ENCODE measurements at places on chromosomes 5 and 9. TPM values are rescaled to one million over a fixed set of nuclear protein-coding genes. Genes with fewer than 3 reads are reported as not detected.

Gene SPINK6
- not detected for total RNA-seq

Gene FCN2
- total RNA-seq: not detected

Gene ADGRV1
- under 0.01 TPM for total RNA-seq

Gene FAM13B
- total RNA-seq: 15.1 TPM

Gene RC3H2
- 58.4 TPM for total RNA-seq

Gene LURAP1L
- total RNA-seq: 6.1 TPM

DNA sequence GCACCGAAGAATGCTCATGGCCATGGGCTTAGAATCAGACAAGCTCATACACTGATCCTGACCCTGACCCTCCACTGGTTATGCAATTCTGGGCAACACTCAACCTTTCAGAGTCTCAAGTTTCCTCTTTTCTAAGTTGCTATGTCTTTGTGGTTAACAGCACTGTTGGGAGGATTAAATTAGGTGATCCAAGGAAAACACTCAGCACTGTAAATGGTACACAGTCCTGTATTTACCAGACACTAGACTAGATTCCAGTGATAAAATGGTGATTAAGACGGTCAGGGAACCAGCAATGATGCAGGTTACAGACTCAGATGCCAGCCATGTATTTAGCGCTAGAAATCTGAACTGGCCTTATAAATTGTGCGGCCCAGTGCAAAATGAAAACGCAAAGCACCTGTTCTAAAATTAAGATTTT, 8.1 kb downstream of the ARL15 start:
- peak; percentile 37 for DNase-seq
- H3K4me1 ChIP-seq: no peaks in the 10 kb centered on the region
- no peak overlapping the region for H3K27ac ChIP-seq
- H3K36me3 ChIP-seq: no peaks in the 10 kb centered on the region
- H3K27me3 ChIP-seq: no peaks in the 10 kb centered on the region
- no peak overlapping the region for H3K4me3 ChIP-seq

GRCh38 chr5:155772009-155772662, 554.8 kb upstream of the SGCD start:
- no peak for DNase-seq
- no peaks in the 10 kb centered on the region for H3K4me1 ChIP-seq
- H3K27me3 ChIP-seq: no peaks in the 10 kb centered on the region
- no peak overlapping the region for H3K4me3 ChIP-seq
- H3K36me3 ChIP-seq: no peaks in the 10 kb centered on the region

DNA sequence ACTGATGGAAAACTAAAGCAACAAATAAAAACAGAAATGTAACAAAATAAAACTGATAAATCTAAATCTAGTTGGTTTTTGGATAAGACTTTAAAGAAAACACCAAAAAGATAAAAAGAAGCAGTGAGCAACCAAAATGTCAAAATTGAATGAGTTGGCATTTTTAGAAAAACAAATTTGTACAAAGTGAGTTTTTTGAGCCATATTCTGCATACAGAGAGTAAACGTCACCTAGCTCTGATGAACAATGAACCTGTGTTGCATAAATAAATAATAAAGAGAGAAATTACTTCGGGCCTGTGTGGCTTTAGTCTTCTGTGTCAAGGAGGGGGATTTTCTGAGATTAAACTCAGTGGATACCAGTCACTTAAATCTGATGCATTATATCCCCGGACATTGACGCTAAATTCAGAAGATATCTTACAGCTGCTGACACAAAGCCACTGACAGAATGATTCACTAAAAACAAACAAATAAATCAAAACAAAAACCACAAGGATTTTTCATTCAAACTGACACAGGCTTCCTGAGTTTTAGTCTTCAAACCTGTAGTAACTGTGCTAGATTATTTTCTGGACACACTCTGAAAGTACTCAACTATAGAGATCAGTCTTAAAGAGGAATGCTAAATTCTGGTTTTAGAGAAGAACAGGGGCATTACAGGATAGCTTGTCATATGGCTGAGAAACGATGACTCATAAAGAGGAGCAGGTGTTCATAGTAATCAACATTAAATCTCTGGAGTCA, 403.5 kb upstream of the ST8SIA4 start:
- no peak overlapping the region for H3K27ac ChIP-seq
- no peak overlapping the region for H3K4me3 ChIP-seq
- H3K27me3 ChIP-seq: no peaks in the 10 kb centered on the region
- H3K36me3 ChIP-seq: no peaks in the 10 kb centered on the region
- DNase-seq: no peak

GRCh38 chr5:137627706-137628105, 108.2 kb downstream of the KLHL3 start:
- no peaks in the 10 kb centered on the region for H3K36me3 ChIP-seq
- no peak for DNase-seq
- no peak overlapping the region for H3K4me3 ChIP-seq
- no peaks in the 10 kb centered on the region for H3K4me1 ChIP-seq
- H3K27me3 ChIP-seq: no peaks in the 10 kb centered on the region

DNA sequence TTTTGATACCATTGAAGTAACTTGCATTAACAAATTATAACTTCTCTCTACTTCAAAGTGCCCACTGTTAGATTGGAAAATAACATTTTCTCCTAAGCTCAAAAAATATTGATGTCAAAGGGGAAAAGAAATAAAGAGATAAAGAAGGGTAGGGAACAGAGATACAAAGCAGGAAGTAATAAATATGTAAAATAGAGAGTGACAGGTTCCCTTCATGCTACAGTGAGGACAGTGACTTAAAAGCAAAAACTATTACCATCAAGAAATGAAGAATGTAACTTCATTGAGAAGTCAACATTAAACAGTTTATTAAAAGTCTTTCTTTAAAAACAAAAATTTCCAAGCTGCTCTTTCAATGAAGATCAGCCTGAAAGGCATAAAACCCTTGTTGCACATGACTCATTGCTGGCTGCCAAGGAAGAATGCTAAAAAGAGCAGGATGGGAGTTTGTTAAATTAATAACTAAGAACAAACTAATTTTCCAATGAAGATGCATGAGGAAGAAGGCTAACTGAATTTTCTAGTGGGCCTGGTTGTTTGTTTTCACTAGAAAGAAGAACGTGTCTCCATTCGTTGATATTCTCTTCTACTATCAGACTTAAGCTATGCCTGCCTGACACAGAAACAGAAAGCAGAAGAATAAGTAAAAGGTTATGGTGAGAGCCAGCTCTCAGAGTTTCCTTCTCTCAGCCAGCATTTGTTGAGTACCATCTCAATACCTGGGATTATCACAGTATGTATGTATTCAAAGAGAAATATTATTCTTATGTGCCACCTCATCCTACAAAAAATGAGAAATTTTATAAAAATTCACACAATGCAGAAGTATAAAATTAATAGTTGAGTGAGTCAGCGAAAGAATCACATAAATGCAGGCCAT, 197.8 kb upstream of the NREP start:
- H3K36me3 ChIP-seq: no peaks in the 10 kb centered on the region
- H3K27me3 ChIP-seq: no peaks in the 10 kb centered on the region
- H3K27ac ChIP-seq: peak overlapping the region; percentile 45
- H3K4me1 ChIP-seq: peaks cover 8% of the 10 kb centered on the region
- H3K4me3 ChIP-seq: no peak overlapping the region

DNA sequence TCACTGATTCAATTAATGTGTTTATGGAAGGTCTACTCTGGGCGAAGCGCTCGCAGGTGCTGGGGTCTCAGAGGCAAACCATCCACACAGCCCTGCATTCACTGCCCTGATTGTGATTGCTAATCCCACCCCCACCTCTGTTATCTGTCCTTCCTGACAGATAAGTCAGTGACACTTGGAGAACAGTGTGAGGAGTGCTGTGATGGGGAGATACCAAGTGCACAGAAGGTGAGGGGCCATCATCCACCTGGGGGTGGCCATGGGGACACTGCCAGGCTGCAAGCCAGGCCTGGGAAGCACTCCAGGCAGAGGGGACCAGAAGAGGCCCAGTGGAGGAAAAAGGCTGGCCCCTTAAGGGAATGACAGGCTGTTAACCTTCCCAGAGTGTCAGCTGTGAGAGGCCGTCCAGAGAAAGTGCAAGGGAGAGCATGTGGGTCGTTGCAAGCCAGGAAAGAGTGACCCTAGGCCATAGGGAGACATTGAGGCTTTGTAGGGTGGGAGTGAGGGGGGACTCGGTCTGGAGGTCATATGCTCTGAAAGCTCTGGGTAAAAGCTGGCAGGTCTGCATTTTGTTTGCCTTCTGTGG, 18.0 kb downstream of the IL9 start:
- peaks cover 22% of the 10 kb centered on the region for H3K27me3 ChIP-seq
- H3K4me1 ChIP-seq: no peaks in the 10 kb centered on the region
- H3K4me3 ChIP-seq: no peak overlapping the region
- no peak overlapping the region for H3K27ac ChIP-seq

GRCh38 chr5:84260939-84261338, 123.7 kb downstream of the EDIL3 start:
- peaks cover 2% of the 10 kb centered on the region for H3K4me1 ChIP-seq
- no peak overlapping the region for H3K4me3 ChIP-seq
- H3K36me3 ChIP-seq: no peaks in the 10 kb centered on the region
- H3K27ac ChIP-seq: no peak overlapping the region
- DNase-seq: no peak

DNA sequence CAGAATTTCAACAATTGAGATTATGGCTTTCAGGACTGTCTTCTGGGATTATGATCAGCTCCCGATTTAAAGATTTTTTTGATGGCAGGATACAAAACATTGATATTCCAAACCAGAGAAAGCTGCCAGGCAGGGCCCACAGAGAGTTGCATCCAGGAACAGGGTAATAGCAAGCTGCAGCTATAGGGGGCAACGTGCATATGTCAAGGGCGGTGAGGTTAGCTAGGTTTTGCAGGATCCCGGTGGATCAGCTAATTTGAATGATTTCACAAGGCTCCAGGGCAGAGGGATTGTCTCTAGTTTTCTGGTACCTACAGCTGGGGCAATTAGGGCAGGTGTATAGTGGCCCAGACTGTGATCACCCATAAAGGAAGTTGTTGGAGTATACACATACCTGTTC, 339.4 kb downstream of the CHSY3 start:
- H3K27ac ChIP-seq: no peak overlapping the region
- no peaks in the 10 kb centered on the region for H3K27me3 ChIP-seq
- no peaks in the 10 kb centered on the region for H3K4me1 ChIP-seq
- no peak for DNase-seq
- no peaks in the 10 kb centered on the region for H3K36me3 ChIP-seq
- H3K4me3 ChIP-seq: no peak overlapping the region

DNA sequence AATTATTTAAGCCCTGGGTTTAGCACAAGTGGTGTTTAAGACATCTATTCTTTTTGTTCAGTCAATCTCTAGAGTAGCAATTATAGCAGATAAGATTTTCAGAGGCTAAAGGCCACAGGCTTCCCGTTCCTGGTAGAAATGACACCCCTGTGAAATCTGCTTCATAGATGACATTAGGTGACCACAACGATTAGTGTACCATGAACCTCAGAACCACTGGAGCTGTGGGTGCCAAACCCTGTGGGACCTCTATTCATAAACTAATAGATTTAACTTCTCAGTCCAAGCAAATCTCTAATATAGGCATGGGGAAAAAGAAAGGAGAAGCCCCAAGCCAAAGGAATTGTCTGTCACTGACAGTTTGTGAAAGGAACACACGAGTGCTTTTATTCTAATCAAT, 207.4 kb downstream of the ARRDC3 start:
- no peak overlapping the region for H3K27ac ChIP-seq
- DNase-seq: no peak
- H3K36me3 ChIP-seq: no peaks in the 10 kb centered on the region
- no peaks in the 10 kb centered on the region for H3K27me3 ChIP-seq
- H3K4me3 ChIP-seq: no peak overlapping the region

DNA sequence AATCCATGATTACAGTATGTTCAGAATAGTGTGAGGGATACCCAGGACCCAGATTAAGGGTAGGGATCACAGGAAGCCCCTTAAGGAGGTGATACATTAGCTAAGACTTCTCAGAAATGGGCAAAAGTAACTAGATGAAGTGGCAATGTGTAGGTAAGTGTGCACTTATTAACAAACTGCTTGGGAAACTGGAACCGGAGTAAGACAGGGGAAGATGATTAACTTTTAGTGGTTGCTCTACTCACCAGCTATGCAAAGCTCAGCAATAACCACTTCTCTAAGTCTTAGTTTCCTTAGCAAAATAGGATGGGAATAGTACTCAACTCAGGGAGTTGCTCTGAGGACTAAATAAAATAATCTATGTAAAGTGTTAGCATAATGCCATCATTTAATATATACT, 182.2 kb downstream of the MCTP1 start:
- no peaks in the 10 kb centered on the region for H3K36me3 ChIP-seq
- no peaks in the 10 kb centered on the region for H3K4me1 ChIP-seq
- DNase-seq: no peak
- no peak overlapping the region for H3K27ac ChIP-seq
- no peak overlapping the region for H3K4me3 ChIP-seq
- no peaks in the 10 kb centered on the region for H3K27me3 ChIP-seq

DNA sequence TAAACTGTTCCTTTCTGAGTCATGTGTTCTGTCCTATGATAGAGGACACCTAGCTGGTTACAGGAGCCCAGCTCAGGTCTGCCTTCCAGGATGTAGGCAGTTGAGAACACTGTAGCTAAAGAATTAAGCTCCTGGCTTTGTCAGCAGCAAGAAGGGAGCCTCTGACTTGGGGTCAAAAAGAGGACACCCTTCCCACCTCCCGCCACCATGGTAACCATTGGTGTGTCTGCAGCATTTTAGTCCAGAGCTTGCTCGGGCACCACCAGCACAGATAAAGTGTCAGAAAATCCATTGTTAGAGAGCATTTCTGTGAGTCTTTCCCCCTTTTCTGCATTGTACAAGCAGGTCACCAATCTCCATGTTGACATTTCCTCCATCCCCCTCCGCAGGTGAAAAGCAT, 181.7 kb downstream of the DOCK8 start:
- no peaks in the 10 kb centered on the region for H3K36me3 ChIP-seq
- H3K27me3 ChIP-seq: no peaks in the 10 kb centered on the region
- no peak overlapping the region for H3K4me3 ChIP-seq
- no peaks in the 10 kb centered on the region for H3K4me1 ChIP-seq
- DNase-seq: no peak
- H3K27ac ChIP-seq: no peak overlapping the region

- DNase-seq: peak; percentile 68
- no peaks in the 10 kb centered on the region for H3K36me3 ChIP-seq
- peaks cover 9% of the 10 kb centered on the region for H3K4me1 ChIP-seq
- no peak overlapping the region for H3K27ac ChIP-seq
- H3K27me3 ChIP-seq: no peaks in the 10 kb centered on the region
Measured at GRCh38 chr9:69971643-69972449, 71.8 kb upstream of the MAMDC2 start.

GRCh38 chr5:30405821-30406220, 787.7 kb upstream of the CDH6 start:
- DNase-seq: peak; percentile 30
- H3K4me1 ChIP-seq: no peaks in the 10 kb centered on the region
- H3K27me3 ChIP-seq: no peaks in the 10 kb centered on the region
- H3K4me3 ChIP-seq: no peak overlapping the region
- no peak overlapping the region for H3K27ac ChIP-seq

- no peak overlapping the region for H3K27ac ChIP-seq
- H3K27me3 ChIP-seq: peaks cover 4% of the 10 kb centered on the region
- DNase-seq: no peak
Measured at GRCh38 chr5:79811081-79811480, 121.4 kb downstream of the CMYA5 start.
